ENCODE measurements at places on chromosomes 3 and 15.

DNA sequence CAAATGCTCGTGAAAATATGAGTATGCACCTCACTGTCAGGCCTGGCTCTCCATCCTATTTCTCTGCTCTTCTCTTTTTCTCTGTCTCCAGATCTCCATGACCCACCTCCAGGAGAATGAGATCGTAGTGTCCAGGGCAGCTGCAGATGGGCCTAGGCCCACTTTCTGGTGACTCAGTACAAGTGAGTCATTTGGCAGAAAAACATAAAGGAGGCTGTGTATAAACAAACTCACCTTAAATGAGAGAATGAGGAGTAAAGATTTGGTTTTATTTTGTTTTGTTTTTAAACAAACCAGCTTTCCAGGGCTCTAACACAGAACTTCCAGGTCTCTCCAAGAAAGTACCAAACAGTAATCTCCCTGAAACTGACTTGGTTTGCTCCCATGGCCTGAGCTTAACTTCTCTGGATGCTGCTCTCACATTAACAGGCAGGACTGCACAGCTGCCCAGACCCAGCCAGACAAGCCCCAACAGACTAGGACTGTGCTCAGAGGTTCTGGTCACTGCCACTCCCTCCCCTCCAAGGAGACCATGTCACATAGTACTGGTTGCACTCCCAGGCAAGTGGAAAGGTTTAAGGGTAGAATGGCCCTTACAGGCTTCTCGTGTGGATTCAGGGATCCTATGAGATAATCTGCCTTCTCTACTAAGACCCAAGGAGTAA lies 1.5 kb upstream of the HEG1 start:
- DNase-seq, result no peak

DNA sequence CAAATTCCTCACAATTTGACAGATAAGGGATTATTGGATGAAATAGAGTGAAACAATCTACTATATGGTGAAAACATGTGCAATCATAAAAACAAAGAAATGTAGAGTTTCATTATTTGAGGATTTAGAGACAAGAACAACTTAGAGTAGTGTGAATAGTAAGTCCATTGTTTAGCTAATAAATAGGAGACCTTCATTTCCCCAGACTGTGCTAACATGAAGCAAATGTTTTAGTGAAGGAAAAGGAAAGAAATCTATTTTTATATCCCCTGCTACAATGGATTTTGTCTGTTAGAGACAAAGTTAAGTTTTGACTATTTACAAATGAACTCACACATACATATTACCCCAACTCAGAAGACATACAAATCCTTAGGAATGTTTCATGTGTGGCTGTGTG lies 77.8 kb downstream of the EFL1 start:
- DNase-seq, result no peak

GRCh38 chr3:117531078-117531767 lies 821.6 kb downstream of the TUSC7 start:
- no peak for DNase-seq

GRCh38 chr15:82132742-82133141 lies 86.9 kb upstream of the MEX3B start:
- DNase-seq, result no peak

Data from inflammatory macrophage treated with lipopolysaccharide for 1 hour (primary cell).